MG63 (cell line): ENCODE measurements at places on chromosomes 11 and 22. TPM values are rescaled to one million over a fixed set of nuclear protein-coding genes. Genes with fewer than 3 reads are reported as not detected.

Gene MS4A12
- not detected in 2 replicates for total RNA-seq

Gene OR8B2
- not detected in 2 replicates for total RNA-seq

Gene TRIM6
- total RNA-seq = 2.5 and 4.1 TPM in 2 replicates

Gene MYRF
- total RNA-seq = 0.23 and 1.9 TPM in 2 replicates

Gene CTTN
- 153 and 159 TPM in 2 replicates for total RNA-seq

Gene CCDC188
- total RNA-seq = not detected in 2 replicates

Gene NXPE1
- not detected in 2 replicates for total RNA-seq

Gene CARD18
- not detected in 2 replicates for total RNA-seq

- DNase-seq = no peak
These were observed 92.1 kb downstream of the PKNOX2 start for GRCh38 chr11:125256541-125257189.

DNA sequence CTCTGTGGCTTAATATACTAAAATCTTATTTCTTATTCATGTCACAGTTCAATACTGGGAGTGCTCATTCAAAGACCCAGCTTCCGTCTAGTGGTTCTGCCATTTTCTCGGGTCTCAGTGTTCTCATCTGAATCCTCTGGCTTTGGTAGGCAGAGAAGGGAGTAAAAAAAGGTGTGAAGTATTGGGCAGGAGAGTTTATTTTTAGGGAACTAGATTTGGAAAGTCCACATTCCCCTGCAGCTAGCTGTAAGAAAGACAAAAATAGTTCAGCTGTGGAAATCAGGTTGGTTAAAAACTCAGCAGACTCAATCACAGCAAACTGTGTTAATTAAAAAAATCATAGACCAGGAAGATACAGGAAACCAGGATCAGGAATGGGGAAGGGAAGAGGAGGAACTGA is 4.1 kb upstream of the LYVE1 start:
- DNase-seq = no peak

DNA sequence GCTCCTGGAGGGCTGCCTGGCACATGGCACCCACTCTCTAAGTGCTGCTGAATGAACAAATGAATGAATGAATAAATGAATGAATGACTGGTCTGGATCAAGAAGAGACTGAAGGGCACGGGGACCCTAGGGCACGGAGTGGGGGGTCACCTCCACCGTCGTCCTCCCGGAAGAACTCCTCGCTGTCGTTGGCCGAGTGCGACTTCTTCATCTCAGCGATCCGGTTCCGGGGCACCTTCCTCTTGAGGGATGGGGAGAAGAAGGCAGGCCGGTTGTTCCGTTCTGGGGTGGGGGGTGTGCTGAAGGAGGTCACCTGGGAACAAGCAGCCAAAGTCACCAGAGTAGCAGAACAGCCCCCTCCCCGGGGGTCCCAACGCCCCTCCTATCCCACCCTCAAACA is 36.0 kb downstream of the NUP50 start:
- no peak for DNase-seq

- no peak for DNase-seq
These were observed 35.7 kb downstream of the NECTIN1 start for GRCh38 chr11:119693253-119693815.

GRCh38 chr22:39927544-39927943 is 26.7 kb downstream of the GRAP2 start:
- DNase-seq = no peak

DNA sequence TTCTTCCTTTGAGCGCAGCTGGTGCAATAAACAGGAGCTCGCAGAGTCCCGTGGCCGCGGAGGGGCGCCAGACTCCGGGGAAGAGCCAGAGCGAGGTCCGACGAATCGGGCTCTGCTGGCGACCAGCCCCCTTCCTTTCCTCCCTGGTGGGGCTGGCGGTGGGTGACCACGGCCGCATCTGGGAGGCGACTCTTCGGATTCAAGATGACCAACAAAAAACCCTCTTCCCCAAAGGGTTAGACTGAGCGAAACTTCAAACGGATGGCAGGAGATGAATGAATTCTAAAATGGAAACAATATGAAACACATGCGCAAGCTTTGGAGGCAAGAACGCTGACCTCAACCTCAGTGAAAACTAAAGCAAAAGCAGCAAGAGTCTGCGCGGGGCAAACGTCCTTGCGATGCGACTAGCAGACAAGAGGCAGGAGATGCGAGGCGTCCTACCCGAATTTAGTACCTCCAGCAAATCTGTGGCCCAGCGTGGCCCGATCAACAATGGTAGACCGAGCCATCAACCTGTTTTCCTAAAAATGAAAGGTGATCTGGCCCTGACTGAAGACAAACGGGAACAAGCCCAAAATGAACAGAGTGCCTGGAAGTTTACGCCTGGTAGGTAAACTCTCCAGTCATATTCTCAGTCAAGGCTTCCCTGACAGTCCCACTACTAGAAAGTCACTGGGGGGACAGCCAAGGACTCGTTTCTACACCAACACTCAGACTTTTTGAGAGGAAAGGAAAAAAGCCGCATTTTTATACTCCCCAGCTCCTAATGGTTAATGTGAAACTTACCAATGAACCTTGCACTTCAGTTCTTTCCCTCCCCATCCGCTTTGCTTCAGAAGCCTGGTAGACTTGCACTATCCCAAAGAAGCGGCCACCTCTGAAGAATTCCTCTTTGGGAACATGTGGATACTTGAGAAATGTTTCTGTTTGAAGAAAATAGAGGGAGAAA is 11.6 kb downstream of the MMP3 start:
- peak; percentile 68 for DNase-seq

DNA sequence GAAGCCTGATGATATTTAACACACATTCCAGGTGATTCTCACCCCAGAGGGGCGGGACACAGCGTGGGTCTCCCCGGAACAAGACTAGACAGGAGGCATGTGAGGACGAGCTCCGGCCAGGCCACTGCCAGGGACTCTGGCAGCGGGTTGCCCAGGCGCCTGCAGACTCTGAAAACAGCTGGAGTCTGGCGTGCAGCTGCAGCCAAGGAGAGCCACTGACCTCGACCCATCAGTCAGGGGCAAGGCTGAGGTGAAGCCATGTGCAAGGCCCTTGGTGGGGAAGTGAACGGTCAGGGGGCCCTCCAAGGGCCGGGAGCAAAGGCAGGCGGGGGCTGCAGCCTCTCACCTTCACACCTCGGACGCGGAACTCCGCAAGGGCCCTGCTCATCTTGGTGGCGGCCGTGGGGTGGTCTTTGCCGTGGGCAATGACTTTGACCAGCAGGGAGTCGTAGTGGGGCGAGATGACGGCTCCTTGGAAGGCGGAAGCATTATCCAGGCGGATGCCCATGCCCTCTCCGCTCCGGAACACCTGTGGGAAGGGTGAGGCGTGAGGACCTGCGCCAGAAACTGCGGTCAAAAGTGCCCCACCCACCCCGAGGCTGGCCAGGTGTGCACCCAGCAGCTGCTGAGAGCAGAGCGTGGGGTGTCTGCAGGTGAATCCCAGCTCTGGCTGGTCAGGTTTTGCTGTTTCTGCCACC is 6.7 kb downstream of the LRFN4 start:
- no peak for DNase-seq

DNA sequence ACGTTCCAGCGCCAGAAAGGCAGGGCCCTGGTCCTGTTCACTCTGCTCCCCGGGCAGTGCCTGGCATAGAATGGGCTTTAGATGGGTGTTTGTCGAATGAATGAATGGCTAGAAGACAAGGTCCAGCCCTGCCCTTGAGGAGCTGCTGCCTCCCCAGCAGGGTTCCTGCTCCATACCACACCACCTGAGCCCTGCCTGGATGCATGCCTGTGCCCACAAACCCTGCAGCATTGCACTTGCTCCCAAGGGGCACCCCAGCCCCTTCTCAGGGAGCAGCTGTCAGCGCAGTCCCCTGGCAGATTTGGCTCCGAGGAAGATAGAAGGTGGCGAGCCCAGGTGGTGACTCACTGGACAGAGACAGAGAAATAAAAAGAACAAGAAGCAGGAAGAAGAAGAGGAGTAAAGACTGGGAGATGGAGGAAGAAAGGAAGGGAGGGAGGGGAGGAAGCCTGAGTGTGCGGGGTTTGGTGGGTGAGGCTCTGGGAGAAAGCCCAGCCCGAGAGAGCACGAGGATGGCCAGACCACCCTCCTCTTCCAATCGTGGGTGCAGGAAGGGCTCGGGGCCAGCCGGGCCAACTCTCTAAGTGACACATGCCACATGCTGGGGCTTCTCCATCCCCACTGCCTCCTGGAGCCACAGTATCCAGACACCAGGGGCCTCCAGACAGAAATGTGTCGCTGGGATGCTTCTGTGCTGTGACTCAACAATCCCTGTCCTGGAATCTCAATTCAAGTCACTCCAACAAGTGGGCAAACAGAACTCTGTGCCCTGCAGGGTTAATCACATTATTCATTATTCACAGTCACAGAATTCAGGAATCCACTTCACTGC is 1474.3 kb downstream of the BRD1 start:
- no peak for DNase-seq

GRCh38 chr22:21760640-21761039 is 25.0 kb upstream of the YPEL1 start:
- DNase-seq = no peak

- DNase-seq = no peak
These were observed 42.9 kb downstream of the MRTFA start for GRCh38 chr22:40593460-40594273.

DNA sequence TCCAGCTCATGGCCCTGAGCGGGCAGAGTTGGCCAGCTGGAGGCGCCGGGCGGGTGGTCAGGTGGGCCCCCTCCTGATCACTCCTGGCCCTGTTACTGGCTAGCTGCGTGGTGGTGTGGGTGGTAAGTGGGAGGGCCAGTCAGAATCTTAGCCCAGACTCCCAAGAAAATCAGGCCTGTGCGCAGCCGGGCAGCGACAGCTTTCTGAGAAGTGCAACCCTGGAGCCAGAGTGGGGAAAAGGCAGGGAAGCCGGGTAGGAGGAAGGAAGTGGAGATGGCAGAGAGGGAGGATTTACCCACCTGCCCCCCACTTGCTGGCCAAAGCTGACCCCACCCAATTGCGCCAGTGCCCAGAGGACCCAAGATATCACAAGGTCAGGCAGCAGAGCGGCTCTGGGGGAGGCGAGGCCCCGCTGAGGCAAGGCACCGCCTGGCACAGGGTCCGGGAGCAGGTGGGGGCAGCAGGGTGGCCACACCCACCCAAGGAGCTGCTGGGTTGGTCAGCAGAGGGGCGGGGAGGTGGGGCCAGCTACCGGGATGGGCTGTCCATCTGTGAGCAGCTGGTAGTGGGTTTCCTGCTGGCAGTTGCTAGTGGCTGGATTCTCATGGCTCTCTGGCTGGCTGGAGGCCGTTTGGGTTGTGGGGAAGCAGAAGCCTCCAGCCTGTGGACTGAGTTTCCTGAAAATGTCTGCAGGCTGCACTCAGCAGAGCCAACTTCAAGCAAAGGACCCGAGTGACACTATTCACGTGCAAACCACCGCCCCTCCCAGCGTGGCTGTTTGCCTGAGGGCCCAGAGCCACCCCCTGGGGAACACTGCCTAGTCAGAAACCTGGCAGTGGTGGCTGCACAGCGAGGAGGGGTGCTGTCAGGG is 196.4 kb downstream of the IGLL1 start:
- DNase-seq = no peak

DNA sequence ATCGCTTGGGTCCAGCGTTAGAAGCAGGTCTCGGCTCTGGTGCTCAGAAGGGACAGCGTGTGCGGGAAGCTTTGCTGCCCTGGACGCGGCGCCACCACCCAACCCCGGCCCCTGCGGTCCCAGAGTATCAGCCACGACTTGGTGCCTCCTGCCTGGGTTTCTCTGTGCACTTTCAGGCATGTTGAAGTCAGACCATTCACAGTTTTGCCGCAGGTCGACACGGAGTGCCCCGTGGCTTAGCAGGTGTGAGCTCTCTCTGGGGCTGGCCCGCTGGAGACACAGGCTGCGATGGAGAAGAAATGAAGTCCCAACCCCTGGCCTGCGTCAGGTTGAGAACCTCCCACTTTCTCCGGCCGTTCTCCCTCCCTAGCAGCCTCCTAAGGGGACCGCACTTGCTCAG is 494.5 kb downstream of the BRD1 start:
- DNase-seq = no peak

GRCh38 chr11:79794057-79794456 is 353.2 kb upstream of the TENM4 start:
- no peak for DNase-seq

GRCh38 chr22:48639021-48639795 is 1188.5 kb downstream of the BRD1 start:
- no peak for DNase-seq

DNA sequence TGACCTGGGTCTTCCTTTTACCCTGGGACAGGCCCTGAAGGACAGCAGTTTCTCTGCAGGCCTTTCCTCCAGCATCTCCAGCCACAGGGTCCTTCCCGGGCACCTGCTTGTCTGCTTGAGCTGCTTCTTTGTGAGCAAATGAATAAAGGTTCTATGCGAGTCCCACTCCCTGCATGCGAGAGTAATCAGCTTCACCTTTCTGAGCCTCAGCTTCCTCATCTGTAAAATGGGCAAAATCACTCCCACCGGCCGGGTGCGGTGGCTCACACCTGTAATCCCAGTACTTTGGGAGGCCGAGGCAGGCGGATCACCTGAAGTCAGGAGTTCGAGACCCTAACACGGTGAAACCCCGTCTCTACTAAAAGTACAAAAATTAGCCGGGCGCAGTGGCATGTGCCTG is 31.1 kb downstream of the IFT27 start:
- no peak for DNase-seq

DNA sequence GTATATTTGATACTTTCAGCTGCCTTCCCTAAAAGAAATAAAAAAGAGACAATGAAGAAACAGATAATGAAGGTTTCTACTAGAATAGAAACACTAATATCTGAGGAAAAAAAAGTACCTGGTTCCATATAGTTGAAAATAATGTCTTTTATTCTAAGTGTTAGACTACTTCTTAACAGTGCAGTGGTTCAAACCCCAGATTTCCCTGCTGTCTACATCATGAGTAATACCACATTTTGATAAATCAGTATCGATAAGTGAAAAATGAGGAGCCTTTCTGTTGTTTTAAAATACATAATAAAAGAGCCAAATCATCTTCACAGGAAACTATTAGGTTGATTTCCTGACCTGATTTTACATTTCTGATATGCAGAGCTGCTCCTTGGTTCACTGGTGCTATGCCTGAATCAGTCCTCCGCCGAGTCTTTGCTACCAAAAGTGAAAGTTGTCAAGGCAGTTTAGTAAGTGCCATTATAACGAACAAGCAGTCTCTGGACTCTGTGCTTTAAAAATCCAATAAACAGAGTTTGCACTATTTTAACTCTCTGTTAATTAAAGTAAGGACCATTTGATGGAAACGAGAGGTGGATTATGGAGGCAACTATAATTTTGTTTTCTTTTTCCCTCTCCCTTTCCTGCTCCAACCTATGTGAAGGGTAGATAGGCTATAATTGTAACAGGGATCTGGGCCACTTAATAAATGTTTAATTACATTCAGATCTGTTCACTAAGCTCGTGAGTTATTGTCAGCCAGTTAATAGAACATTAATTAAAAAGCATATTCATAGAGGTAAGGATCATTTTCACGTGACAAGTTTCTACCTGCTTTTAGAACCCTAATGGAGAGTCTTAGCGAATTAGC is 724.5 kb upstream of the RAG2 start:
- peak; percentile 10 for DNase-seq

- DNase-seq = no peak
These were observed 676.4 kb downstream of the DLG2 start for GRCh38 chr11:84950569-84951270.
